BJ (cell line): ENCODE measurements at places on chromosomes 5 and 9.

GRCh38 chr5:8192840-8193239 is 323.9 kb downstream of the MTRR start:
- no peak for DNase-seq

DNA sequence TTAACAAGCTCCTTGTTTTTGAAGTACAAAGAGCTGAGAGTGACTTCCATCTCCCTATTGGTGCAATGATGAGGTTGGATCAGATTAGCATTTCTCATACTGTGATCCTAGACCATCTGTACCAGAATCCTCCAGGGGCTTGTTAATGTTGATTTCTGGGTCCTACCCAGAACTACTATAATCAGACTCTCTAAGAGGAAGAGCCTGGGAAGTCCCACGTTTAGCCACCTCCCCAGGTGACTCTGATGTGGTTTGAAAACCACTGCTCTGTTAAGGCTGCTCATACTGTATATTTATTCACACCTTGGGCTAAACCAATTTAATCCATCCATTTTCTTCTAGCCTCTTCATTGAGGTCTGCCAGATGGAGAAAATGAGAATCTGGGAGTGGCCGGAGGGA is 49.6 kb upstream of the SMIM32 start:
- DNase-seq: no peak

DNA sequence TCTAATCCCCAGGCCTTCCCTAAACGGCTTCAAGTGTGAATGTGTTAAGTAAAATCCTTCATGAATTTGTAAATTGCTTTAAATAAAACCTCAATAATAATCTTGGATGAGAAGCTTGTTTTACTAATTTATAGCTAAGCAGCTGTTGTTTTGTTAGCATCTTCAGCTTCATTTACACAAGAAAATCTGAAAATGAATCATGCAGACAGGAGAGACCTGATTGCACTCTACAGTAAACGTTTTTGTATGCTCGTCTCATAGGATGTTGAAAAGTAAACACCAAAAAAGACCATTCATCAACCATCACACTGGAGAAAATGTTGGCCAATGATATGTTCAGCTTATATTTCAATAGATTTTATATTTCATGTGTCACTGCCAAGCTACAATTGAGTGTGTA is 40.4 kb upstream of the MAP3K1 start:
- DNase-seq: no peak

DNA sequence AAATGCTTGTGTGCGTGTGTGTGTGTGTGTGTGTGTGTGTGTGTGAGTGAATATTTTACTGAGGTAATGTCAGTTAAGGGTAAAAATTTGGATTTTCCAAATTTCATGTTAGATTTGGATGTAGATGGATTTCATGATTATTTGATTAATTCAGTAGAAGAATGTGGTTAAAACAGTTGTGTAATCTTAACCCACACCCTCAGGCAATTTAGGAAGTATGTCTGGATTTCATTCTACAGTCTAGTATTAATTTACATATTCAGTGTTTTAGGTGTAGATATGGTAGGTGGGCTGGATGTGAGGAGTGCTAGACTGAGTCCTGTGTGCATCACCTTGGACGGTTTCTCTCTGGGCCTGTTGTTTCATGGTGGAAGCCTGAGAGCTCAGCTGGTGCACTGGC is 99.1 kb upstream of the CKMT2 start:
- no peak for DNase-seq

GRCh38 chr5:55597014-55597981 is 62.5 kb upstream of the PLPP1 start:
- no peak for DNase-seq

- no peak for DNase-seq
Observed at GRCh38 chr9:90099262-90099963, 494.6 kb downstream of the GADD45G start.

DNA sequence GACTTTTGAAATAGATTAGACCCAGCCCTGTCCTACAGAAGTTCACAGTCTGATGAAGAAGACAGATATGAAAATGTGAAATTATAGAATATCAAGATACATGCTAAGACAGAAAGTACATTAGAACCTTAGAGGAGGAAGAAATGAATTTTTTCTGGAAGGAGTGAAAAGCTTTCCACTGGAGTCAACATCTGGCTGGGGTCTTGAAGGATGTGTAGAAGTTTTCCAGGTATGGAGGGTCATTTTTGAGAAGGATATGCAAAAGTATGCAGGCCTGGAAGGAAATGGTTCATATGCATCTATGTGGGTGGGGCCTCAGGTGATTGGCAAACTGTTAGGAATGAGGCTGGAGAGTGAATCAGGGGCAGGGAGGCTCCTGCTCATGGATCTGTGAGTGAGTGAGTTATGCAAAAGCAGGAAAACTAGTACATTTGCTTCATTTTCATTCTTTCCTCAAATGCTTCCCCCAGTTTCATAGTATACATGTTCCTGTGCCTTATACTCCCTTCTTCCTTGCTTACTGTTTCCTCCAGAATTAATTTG is 142.3 kb downstream of the GRIA1 start:
- no peak for DNase-seq
